Amygdala (tissue), 56 donors: ENCODE measurements at places on chromosomes 1 and 21.

GRCh38 chr1:200877839-200878551 lies 5.2 kb downstream of the GPR25 start:
- DNase-seq = no peak

DNA sequence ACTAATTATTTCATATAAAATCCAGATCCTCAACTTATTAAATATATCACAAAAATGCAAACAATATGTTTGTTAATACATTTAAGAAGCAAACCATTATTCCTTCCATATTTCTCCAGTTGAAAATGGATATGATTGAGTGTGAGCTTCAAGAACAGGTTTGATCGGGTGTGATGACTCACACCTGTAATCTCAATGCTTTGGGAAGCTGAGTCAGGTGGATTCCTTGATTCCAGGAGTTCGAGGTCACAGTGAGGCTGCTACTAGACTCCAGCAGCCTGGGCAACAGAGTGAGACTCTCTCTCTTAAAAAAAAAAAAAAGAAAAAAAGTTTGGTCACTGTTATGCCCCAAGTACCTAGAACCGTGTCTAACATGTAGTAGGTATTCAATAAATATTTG lies 42.9 kb upstream of the RRP15 start:
- no peak for DNase-seq

DNA sequence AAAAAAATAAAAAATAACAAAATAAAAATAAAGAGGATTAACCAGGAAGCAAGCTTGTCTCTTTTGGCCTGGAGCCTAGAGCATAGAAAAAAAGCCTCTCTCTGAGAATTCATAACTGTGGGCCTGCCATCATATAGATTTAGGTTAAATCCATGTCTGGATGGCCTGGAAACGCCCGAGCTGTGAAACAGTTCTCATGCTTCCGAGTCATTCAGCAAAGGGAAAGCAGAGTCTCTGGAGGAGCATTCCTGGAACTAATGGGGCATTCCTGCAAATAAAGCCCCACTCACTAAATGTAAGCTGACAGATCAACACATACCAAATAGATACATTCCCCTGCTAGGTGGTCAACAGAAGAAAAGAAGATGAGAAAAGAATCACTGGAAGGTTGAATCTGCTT lies 75.8 kb upstream of the GNG4 start:
- DNase-seq = no peak

DNA sequence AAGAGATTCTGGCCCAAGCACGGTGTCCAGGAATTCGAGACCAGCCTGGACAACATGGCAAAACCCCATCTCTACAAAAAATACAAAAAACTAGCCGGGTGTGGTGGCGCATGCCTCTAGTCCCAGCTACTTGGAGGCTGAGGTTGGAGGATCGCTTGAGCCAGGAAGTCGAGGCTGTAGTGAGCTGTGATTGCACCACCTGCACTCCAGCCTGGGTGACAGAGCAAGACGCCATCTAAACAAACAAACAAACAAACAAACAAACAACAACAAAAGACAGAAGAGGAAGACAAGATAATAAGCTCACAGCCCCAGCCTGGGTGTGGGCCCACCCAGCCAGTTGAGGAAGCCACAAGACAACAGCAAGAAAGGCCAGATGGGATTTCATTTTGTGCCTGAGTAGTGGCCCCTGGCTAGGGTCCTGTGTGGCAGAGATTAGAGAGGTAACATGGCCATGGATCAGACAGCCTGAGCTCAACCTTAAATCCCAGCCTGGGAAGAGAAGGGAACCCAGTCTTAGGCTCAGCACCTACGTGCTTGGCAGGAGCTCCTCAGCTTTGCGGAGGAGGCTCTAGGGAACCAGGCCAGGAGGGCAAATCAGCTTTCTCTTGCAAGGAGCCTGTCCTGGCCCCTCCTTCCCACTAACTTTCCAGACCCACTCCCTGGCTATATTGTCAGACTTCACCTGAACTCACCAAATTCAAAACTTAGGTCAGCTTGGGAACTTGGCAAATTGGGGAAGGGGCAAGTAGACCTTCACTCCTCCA lies 4.9 kb upstream of the BEST4 start:
- no peak for DNase-seq

- DNase-seq = no peak
Observed at GRCh38 chr1:172086137-172086536, 244.8 kb downstream of the DNM3 start.

DNA sequence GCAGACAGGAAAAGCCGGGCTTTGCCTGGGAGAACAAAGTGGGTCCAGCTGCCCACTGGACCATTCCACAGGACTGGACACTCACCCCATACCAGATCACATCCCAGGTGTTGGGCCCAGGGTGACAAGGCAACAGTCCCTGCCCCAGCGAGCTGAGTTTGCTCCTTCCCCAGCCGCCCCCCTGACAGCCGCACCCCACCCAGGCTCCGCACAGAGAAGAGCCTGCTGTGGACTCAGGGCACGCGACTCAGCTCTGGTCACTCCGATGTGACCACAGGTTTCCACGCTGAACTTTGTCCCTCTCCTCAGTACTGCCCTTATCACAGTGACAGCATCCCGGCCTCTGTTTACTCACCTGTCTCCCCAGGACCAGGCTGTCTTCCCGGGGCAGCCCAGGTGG lies 1.2 kb downstream of the BMP8B start:
- DNase-seq = no peak

GRCh38 chr1:225777058-225777582 lies 506 bp upstream of the SRP9 start:
- no peak for DNase-seq

- DNase-seq = no peak
Observed at GRCh38 chr1:94592571-94592920, 51.0 kb upstream of the F3 start.

- DNase-seq = no peak
Observed at GRCh38 chr1:89355056-89355455, 8.8 kb upstream of the GBP6 start.

GRCh38 chr1:212597487-212597886 lies 11.1 kb upstream of the ATF3 start:
- no peak for DNase-seq

DNA sequence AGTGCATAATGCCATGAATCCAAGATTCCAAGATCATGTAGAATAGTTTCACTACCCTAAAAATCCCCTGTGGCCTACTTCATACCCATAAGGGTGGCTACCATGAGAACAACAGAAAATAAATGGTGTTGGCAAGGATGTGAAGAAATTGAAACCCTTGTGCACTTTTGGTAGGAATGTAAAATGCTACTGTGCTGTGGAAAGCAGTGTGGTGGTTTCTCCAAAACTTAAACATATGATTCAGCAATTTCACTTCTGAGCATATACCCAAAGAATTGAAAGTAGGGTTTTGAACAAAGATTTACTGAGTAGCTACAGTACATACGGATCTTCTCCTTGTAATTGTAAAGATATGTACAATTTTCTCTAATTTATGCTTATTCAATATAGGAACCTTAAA lies 16.0 kb downstream of the FNBP1L start:
- no peak for DNase-seq

DNA sequence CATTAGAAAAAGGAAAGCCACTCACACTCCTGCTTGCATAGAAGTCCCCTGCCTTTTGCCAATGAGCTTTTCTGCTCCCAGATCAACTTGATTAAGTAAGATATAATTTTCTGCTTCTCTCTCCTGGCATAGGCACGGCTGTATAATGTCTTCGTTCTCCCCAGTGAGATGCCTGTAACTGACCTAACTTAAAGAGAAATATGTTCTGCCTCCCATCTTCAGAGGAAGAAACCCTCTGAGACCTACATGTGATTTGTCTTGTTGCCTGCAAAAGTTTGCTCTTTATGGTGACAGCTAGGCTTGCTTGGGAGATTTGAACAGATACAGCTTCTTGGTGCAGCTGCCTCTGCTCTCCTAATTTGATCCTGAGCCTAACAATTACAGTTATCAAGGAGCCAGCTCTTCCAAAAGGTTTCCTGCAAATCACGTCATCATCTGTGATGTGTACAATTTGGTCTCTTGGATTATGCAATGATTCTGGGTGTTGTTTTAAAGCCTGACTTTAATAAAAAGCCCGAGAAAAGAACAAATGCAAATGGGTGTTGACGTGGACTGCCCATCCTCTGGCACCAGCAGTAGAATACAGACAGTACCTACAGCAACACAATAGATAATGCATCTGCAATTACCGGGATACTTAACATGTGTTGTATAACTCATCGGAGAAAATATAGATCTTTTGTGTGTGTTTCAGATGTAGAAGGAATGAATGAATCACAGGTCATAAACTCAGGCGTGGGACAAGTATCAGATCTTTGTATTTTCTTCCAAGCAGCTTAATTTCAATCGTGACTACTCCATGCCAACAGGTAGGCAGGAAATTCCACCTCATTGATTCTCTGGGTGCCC lies 76.2 kb upstream of the KAZN start:
- DNase-seq = no peak

- no peak for DNase-seq
Observed at GRCh38 chr1:186055846-186056245, 319.2 kb downstream of the TPR start.

- no peak for DNase-seq
Observed at GRCh38 chr1:185151215-185151614, 5.5 kb downstream of the TRMT1L start.

GRCh38 chr1:68218490-68218889 lies 13.8 kb downstream of the WLS start:
- DNase-seq = no peak
